ENCODE measurements at places on chromosomes 16 and 17. TPM values are rescaled to one million over a fixed set of nuclear protein-coding genes. Genes with fewer than 3 reads are reported as not detected.
A peak's percentile ranks its signal among the peaks of the same experiment; 100 is the strongest.

GRCh38 chr17:7374353-7374752, 6.5 kb upstream of the TNK1 start:
- no peaks in the 10 kb centered on the region for H3K27me3 ChIP-seq
- DNase-seq = no peak
- H3K4me1 ChIP-seq = no peaks in the 10 kb centered on the region
- no peaks in the 10 kb centered on the region for H3K36me3 ChIP-seq
- H3K4me3 ChIP-seq = no peak overlapping the region

DNA sequence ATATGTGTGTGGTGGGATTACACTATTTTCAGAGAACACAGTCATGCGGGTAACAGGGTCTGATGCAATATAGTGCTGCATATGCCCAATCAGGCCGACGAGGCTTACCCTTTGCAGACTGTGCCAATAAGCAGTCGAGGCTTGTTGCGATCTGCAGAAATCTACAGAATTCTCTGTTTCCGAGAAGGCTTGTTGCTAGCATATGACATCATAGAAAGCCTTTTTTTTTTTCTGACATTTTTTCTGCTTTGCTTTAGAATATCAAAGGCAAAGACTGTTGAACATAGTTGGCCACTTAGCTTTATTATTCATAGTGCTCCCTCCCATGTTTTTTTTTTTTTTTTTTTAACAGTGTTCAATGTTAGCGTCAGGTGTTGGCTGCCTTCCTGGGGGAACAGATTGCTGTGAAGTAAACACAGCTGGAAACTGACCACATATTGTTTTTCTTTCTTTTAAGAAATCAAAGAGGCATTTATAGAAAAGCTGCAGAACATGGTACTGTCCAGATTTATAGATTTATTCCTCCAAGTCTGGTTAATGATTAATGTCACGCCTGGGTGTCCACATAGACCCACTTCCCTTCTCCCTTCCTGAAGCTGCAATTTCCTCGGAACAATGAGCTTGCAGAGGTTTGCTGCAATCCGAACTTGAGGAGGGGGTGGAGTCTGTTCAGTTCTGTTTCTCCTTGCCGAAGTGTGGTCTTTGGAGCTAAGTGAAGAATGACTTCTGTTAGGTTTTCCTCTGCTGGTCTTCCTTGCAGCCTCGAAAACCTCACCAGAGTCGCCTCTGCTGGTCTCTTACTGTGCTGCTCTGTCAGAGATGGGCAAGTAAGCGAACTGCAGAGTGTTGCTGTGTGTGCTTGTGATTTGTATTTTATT, 87.3 kb downstream of the MAP2K6 start:
- H3K4me1 ChIP-seq = no peaks in the 10 kb centered on the region
- no peak overlapping the region for H3K4me3 ChIP-seq
- no peak overlapping the region for H3K27ac ChIP-seq
- H3K27me3 ChIP-seq = no peaks in the 10 kb centered on the region
- no peaks in the 10 kb centered on the region for H3K36me3 ChIP-seq

GRCh38 chr16:61877436-61877835, 158.8 kb downstream of the CDH8 start:
- H3K4me3 ChIP-seq = no peak overlapping the region
- no peak for DNase-seq
- H3K4me1 ChIP-seq = no peaks in the 10 kb centered on the region
- no peaks in the 10 kb centered on the region for H3K36me3 ChIP-seq
- H3K27me3 ChIP-seq = no peaks in the 10 kb centered on the region

- H3K4me3 ChIP-seq = no peak overlapping the region
- no peaks in the 10 kb centered on the region for H3K27me3 ChIP-seq
- DNase-seq = no peak
- H3K27ac ChIP-seq = no peak overlapping the region
- no peaks in the 10 kb centered on the region for H3K36me3 ChIP-seq
- H3K4me1 ChIP-seq = no peaks in the 10 kb centered on the region
Measured at GRCh38 chr16:74747716-74748615, 26.7 kb downstream of the FA2H start.

GRCh38 chr17:75601057-75601987, 13.7 kb downstream of the MYO15B start:
- no peaks in the 10 kb centered on the region for H3K27me3 ChIP-seq
- H3K4me1 ChIP-seq = no peaks in the 10 kb centered on the region
- no peak for DNase-seq
- no peaks in the 10 kb centered on the region for H3K36me3 ChIP-seq
- no peak overlapping the region for H3K27ac ChIP-seq
- no peak overlapping the region for H3K4me3 ChIP-seq

- no peaks in the 10 kb centered on the region for H3K27me3 ChIP-seq
- no peaks in the 10 kb centered on the region for H3K36me3 ChIP-seq
- H3K27ac ChIP-seq = no peak overlapping the region
- peak; percentile 58 for DNase-seq
- H3K4me3 ChIP-seq = no peak overlapping the region
Measured at GRCh38 chr16:81645266-81645694, 133.8 kb upstream of the PLCG2 start.

GRCh38 chr16:31718998-31719397, 154.6 kb upstream of the ZNF267 start:
- no peak overlapping the region for H3K4me3 ChIP-seq
- H3K36me3 ChIP-seq = no peaks in the 10 kb centered on the region
- DNase-seq = no peak

UBALD1 gene
- total RNA-seq = 31.1 TPM

MT4 gene
- total RNA-seq = not detected

CHST4 gene
- total RNA-seq = not detected

ORC6 gene
- total RNA-seq = 1.2 TPM

Data from uterus (tissue), 4 donors.